Foreskin melanocyte (primary cell): ENCODE measurements at places on chromosomes 5 and 9.

GRCh38 chr5:72436796-72437471 lies 70.3 kb downstream of the ZNF366 start:
- no peak for DNase-seq

- DNase-seq = no peak
These were observed 4.3 kb downstream of the SPINK4 start for GRCh38 chr9:33244137-33244784.

- DNase-seq = peak; percentile 82
These were observed 10.0 kb upstream of the RETREG1 start for GRCh38 chr5:16626696-16627264.

DNA sequence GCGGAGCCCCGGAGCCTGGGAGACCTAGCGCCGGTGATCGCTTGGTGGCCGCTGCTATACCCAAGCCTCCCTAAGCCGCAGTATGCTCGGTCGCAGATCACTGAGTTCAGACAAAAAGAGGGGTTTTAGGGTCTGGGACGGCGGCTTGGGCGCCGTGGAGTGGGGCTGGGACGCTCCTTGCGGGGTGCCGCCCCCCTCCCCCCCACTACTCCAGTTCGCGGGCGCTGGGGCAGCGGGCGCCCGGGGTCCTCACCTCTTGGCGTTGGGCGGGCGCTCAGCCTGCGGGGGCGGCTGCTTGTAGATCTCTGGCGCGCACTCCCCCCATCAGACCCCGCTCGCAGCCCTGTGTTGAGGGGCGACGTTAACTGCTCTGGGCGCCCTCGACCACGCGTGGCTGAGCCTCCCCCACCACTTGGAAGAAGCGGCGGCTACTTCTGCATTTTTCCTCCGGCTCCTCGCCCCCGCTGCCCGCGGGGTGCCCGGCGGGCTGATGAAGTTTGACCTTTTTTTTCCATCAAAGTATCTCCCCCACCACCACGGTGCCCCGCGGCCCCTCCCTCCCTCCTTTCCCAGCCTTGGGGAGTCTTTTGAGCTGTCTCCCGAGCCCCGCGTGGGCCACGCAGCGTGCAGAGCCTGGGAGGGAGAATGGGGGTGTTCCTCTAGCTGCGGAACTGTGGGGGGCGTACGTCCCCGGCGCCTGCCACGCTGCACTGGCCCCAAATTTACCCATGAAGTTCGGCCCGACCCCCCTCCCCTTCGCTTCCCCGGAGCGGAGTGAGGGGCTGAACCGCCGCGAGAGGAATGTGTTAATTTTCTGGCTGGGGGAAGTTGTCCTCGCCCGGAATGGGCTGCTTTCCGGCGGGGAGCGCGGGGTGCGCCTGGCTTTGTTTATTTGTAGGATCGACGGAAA lies 1.2 kb downstream of the CXXC5 start:
- no peak for DNase-seq

- no peak for DNase-seq
These were observed 394.5 kb downstream of the ARHGEF28 start for GRCh38 chr5:74020503-74020902.

DNA sequence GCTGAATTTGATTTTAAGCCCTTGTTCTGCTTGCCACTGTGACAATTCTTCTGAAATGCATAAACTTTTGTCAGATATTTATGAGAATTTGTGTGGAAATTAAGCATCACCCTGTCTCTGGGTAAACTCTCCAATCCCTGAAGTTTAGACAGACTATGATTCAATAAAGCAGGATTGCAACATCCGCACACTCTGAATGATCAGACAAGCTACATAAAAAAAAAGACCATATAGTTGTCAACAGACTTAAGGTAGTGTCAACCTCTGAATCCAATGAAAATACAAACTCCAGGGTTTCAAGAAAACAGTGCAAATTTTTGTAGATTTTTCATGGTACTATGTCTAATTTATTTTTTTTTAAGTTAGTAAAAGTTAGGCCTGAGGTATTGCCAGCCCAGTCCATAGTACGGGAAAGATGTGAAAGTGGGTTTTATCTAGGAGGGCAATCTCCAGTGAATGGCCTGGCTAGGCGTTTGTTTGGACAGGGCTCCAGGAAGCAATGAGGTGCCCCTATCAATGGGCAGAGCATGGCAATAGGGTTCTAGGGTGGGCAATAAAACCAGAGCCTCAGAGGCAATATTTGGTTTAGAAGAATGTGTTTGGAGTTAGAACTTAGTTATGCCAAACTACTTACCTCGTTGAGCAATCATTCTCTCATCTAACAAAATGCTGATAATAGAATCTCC lies 762.6 kb upstream of the SEMA6A start:
- DNase-seq = no peak

DNA sequence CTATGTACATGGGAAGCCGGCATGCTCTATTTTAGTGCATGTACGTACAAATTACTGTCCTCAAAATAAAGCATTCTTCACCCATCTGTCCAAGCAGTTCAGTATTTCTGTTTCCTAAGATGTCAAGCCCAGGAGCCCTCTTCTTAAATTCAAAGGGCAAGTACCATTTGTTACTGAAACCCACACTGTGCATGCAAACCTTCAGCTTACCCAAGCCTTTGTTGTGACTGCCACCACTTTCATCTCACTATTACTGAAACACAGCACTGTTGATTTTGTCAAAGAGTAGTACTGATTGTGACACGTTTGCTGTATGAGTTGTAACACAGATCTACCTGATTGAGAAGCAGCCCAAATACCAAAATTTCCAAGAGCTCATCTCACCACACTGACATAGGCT lies 390.4 kb upstream of the IZUMO3 start:
- DNase-seq = no peak

DNA sequence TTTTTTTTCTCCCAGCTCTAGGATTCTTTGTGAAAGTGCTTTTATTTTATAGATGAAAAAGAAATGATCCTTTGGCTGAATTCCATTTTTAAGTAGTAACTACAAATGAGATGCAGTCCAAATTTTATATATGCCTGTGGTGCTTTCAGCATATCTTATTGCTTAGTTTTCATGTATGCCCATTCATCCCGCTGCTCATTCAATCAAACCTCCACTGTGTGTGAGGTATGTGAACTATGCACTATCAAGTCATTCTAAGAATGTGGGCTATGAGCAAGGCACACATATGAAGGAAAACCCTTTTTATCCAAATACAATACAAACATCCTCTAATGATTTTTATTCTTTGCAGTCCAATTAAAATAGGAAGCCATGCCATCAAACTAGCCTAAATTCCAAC lies 1069.1 kb upstream of the DMAC1 start:
- DNase-seq = no peak

DNA sequence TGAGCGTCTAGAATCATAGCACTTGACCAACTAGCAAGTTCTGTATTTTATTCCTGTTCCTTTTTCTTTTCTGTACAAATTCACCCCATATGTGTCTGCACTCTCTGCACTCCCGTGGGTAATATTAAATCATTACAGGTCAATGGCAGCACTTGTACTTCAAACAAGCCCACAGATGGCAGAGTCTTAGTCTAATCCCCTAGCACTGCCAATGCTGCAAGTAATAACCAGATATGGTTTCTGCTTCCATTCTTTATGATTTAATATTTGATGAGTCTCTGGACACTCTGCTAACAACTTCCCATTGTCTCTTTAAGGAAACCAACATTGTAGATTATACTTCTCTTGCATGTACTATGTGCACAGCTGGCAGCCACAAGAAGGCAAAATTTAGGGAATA lies 343.8 kb upstream of the CHD1 start:
- no peak for DNase-seq

DNA sequence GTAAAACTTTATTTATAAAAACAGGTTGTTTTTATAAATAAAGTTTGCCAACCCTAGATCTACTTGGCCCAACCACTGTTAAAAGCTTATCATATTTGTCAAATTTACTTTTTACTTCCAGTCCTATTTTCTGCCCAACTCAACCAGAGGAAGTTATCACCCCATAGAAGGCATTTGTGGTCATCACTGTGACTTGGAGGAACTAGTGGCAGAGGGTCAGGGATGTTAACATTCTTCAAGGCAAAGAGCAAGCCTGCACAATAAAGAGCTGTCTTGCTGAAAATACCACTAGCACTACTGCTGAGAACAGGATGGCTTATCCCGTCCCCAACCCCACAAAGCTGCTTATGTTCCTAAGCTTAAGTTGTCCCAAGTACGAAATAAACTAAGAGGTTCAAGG lies 22.3 kb downstream of the TTC33 start:
- DNase-seq = peak; percentile 26

DNA sequence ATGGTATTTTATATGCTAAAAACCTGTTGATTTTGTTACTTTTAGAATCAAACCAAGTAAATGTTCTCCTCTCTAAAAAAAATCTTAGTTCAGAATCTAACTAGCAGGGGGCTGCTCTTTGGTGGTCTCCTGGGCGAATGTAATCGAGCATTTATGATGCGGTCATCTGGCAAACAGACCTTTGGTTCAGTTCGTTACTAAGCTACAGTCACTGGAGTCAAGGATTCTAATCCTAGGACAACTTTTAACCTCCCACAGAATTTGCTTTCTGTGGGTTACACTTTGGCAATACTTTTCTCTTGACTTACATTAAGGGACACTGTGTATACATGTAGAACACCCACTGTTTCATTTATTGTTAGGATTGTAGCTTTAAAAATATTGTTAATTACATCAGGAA lies 26.3 kb upstream of the FREM1 start:
- DNase-seq = no peak
